ENCODE measurements at places on chromosomes 2 and 18.

GRCh38 chr18:9323750-9324445, 10.7 kb upstream of the TWSG1 start:
- DNase-seq, result no peak

DNA sequence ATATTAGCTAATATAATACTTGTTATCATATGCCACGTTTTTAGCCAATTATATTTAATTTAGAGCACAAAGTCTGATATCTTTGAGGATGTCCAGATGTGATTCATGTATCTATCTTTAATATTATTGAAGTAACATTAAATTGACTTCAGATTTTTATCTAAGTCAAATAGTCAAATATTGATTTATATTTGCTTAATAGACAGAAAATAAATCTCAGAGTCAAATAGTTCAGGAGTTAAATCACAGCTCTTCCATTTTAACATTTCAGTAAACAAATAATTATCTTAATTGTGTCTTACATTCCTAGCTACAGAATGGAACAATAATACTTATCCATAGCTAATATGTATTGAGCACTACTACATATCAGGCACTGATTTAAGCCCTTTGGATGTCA, 379.4 kb upstream of the UBE2E3 start:
- DNase-seq, result no peak

GRCh38 chr18:22469061-22469734, 51.5 kb upstream of the CTAGE1 start:
- DNase-seq, result no peak

DNA sequence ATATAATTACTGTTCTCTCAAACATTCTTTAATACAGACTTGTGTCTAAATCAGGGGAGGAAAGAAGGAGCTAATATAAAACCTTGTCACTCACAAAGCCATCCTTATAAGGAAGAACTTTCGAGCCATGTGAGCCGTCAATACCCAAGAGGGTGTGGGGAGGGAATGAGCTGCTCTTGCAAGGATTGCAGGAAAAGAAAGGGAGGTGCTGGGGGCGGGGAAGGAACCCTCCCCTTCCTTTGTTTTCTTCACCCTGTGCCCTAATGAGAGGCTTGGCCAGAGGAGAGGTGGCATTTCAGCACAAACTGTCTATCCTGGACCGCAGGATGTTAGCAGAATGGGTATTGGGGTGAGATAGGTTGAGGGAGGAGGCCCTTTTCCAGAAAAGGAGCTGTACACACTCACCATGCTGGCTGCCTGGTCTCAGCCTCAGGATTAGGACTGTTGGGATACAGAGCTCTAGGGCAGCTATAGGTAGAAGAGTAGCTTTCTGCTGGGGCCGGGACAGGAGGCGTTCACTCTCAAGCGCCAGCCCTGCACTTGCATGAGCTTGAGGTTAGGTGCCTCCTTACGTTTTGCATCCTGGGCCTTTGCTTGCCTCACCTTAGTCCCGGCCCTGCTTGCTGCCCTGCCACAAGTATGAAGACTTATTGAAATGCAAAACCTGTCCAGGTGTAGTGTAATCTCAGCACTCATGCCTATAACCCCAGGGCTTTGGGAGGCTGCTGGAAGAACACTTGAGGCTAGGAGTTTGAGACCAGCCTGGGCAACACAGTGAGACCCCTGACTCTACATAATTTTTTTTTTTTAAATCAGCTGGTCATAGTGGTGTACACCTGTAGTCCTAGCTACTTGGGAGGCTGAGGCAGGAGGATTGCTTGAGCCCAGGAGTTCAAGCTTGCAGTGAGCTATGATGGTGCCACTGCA, 190.5 kb downstream of the LOXHD1 start:
- no peak for DNase-seq

DNA sequence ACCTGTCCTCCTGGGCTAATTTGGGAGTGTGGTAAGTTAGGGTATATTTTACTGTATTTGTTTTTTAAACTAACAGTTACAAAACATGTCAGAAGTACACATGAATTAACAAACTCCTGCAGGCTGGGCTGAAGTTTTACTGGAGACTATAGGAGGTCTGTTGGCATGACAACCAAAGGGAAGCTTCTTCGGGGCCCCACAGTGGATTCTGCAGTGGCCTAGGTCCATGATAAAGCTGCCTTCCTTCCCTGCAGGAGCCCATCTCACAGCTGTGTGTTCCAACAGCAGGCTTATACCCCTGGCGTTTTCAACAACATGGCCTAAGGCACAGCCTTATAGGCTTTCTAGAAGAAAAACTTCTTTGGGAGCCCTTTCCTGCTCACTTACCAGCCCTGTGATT, 128.0 kb upstream of the SETBP1 start:
- no peak for DNase-seq

DNA sequence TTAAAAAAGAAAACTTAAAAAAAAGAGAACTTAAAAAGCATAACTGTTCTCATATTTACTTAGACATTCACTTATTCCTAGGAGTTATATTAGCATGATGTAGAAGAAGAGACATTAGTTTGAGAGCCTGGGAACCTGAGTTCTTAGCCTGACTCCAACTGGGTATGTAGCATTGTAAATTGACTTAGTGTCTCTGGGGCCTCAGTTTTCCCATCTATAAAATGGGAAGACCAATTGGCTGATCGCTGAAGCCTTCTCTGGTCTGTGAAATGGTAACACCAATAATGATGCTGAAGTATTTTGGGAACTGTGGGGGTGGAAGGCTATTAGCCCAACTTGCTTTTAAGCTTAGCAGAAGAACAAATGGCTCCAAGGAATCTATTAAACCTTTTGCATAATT, 55.9 kb downstream of the CABLES1 start:
- DNase-seq, result no peak

DNA sequence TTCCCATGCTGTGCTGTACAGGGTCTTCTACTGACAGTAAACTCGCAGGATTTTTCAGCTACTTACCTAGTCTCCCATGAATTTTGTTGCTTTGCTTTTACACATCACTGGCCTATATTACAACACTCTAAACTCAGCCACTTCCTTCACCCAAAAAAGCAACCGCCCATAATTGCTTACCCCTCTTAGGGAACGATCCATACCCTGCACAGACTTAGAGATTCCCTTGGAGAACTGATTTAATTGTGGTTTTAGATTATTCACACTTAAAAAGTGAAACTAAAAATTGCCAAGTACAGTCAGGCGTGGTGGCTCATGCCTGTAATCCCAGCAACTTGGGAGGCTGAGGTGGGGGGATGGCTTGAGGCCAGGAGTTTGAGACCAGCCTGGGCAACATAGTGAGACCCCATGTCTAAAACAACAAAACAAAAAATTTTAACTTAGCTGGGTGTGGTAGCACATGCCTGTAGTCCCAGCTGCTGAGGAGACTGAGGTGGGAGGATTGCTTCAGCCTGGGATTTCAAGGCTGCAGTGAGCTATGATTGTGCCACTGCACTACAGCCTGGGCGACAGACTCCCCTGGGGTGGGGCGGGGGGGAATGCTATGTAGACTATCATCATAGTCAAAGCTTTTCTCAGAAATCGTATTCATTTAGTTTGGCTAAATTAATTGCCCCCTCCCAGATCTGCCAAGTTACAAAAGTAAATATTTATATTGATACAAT, 19.3 kb downstream of the MRPL30 start:
- no peak for DNase-seq

DNA sequence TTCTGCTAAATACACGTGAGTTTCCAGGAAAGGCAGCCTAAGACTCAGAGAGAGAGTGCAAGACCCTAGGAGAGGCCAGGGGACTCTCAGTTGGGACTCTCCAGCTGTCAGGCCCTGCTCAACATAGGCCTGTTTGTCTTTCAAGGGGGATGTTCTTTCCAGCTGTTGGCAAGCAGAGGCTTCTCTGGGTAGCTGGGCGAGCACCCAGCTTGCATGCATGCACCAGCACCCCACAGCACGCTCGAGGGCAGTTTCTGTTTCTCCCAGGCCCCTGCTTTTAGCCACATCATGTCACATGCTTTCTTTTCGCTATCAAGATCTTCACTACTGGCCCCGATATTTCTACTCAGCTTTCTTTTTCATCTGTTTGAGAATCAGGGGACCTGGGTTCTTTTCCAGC, 479.3 kb upstream of the HS6ST1 start:
- DNase-seq, result no peak

GRCh38 chr2:197196541-197197180, 113.9 kb downstream of the ANKRD44 start:
- DNase-seq, result no peak

DNA sequence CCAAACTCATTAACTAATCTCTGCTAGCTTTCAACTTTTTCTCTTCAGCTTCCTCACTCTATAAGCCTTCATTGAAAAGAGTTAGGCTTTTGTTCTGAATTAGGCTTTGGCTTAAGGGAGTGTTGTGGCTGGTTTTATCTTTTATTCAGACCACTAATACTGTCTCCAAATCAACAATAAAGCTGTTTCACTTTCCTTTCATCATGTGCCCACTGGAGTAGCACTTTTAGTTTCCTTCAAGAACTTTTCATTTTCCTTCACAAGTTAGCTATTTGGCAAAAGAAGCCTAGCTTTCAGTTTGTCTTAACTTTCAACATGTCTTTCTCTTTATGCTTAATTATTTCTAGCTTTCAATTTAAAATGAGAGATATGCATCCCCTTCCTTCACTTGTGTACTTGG, 271.7 kb upstream of the FSIP2 start:
- no peak for DNase-seq

GRCh38 chr2:11042841-11043240, 112.4 kb upstream of the SLC66A3 start:
- DNase-seq, result no peak

DNA sequence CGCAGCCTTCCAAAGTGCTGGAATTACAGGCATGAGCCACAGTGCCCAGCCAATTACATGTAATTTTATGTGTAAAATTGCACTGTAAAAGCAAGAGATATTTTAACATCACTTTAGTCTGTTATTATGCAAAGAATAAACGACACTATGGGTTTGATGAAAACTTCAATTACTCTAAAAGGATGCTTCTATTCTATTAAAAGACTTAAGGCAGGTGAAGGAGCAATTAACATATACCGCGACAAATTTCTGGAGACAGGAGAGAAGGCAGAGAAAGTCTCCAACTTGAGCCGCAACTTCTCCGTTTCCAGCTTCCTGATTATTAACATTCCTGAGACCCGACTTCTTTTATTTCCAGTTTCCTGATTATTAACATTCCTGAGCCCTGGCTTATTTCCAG, 53.7 kb downstream of the FAM210A start:
- no peak for DNase-seq

GRCh38 chr2:143312441-143312840, 183.2 kb downstream of the ARHGAP15 start:
- DNase-seq, result no peak

- no peak for DNase-seq
These were observed 137.0 kb downstream of the MEIS1 start for GRCh38 chr2:66571918-66572317.

DNA sequence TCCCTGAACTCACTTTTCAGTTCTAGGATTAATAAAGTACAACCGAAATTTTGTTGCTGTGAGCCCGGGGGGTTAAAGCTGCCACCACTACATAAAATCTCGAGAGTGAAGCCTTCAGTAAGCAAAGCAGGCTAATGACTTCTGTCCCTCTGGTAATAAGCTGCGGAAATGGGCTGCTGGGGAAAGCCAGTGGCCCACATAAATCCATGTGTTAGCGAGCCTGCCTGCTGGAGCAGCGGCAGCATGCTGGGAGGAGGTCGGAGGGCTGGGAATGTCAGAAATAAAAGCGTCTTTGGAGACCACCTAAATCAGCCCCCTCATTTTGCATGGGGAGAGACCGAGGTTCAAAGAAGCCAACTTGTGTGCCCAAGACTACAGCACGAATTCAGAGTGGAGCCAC, 371.7 kb downstream of the TNS1 start:
- DNase-seq, result no peak

- DNase-seq, result no peak
These were observed 47.1 kb upstream of the SPRED2 start for GRCh38 chr2:65479524-65479923.

GRCh38 chr2:124165698-124166097, 140.6 kb downstream of the CNTNAP5 start:
- DNase-seq, result no peak

DNA sequence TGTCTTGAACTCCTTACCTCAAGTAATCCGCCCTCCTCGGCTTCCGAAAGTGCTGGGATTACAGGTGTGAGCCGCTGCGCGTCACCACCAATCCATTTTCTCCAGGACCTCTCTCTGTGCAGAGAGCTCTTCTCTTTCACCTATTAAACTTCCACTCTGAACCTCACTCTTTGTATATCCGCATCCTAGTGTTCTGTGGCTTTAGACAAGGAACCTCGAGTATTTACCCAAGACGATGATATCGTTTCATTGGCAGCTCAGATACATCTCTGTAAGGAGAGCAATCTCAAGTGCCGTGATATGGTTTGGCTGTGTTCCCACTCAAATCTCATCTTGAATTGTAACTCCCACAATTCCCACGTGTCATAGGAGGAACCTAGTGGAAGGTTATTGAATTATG, 15.1 kb upstream of the WDR33 start:
- DNase-seq, result no peak

DNA sequence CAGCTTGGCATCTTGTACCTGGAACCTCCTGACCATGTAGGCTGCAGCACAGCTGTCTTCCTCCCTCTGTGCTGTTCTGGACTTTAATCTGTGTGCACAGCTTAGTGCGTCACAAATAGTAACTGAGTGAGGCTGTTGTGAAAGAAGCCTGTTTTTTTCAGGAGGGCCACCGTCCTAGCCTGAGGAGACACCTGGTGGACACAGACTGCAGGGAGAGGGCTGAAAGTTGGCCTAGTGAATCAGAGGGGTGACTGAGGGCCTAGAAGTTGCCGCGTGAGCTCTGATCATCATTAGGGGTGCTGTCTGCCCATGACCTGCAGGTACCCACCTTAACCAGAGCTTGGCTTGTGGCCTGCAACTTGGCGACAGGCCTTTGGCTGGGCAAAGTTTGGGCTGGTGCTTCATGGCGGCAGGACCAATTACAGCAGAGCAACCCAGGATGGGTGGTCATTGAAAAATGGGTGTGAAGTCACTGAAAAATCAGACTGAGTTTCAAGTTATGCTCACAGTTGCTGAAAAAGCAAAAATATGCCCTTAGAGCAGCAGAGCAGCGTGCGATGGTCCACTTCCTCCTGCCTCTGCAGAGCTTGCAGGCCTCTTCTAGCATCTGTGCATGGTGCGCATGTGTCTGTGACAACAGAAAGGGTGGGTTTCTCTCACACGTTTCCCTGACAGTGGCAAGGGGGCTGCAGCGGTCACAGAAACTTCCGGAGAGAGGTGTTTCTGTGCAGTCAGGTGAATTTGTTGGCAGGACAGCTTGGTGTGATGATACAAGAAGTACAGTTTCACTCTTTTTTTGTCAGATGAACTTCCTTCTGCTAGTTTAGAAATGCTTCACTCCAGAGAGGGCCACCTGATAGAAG, 9.6 kb downstream of the GDF7 start:
- no peak for DNase-seq

GRCh38 chr2:156918410-156918809, 339.1 kb upstream of the GALNT5 start:
- no peak for DNase-seq

- DNase-seq, result no peak
These were observed 229.3 kb downstream of the SMAD2 start for GRCh38 chr18:47701134-47701533.

DNA sequence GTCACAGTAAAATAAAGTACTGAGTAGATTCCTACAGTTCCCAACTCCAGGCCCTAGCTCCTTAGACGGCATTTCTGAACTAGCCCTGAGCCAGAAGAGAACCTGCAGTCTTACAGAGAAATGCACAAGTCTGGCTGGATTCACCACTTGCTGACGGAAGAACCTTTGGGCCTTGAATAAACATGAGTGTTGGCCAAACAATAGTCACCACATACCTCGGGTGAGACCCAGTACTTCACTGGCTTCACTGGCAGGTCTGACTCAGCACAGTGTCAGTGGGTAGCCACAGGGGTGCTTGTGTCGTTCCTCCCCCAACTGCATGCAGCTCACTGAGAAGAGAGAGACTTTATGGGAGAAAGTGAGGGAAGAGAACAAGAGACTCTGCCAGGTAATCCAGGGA, 88.9 kb downstream of the TMEM185B start:
- DNase-seq, result no peak

Measured in T-helper 9 cell (primary cell).